Vagina (tissue), 2 donors: ENCODE measurements at places on chromosomes 2 and 18.

- H3K4me1 ChIP-seq = no peaks in the 10 kb centered on the region
- H3K36me3 ChIP-seq = no peaks in the 10 kb centered on the region
- no peak for DNase-seq
- H3K27ac ChIP-seq = no peak overlapping the region
- no peaks in the 10 kb centered on the region for H3K27me3 ChIP-seq
- H3K4me3 ChIP-seq = no peak overlapping the region
Observed at GRCh38 chr2:109102588-109103233, 26.3 kb upstream of the SH3RF3 start.

DNA sequence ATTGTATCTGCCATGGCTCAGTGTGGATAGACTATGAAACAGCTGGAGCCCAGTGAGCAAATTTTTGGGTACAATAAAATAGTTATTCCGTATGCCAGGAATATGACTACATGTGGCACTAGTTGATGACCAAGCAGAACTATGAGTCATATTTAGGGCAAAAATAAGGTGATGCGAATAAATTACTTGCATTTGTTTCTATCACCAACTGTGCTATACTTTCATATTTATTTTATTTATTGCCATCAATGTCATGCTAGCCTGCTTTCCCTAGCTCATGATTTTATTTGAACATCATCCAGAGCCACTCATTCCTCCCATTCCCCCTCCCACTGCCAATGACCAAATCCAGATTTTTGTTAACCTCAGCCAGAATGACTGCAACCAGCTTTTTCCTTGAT lies 13.3 kb upstream of the FAP start:
- H3K4me3 ChIP-seq = no peak overlapping the region
- H3K4me1 ChIP-seq = peaks cover 18% of the 10 kb centered on the region
- H3K27ac ChIP-seq = peak overlapping the region; percentile 17
- H3K36me3 ChIP-seq = no peaks in the 10 kb centered on the region

DNA sequence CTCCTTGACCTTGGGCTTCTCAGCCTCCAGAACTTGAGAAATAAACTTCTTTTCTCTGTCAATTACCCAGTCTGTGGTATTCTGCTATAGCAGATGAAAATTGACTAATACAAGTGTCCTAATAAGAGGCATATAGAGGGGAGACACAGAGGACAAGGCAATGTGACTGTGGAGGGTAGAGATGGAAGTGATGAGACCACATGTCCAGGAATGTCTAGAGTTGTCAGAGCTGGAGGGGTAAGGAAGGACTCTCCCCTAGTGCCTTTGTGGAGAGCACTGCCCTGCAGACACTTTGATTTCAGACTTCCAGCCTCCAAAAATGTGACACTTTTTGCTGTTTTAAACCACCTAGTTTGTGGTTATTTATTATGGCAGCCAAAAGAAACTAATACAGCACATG lies 74.4 kb downstream of the ACKR3 start:
- peak overlapping the region; percentile 87 for H3K27ac ChIP-seq
- H3K27me3 ChIP-seq = no peaks in the 10 kb centered on the region
- no peaks in the 10 kb centered on the region for H3K36me3 ChIP-seq
- peaks cover 23% of the 10 kb centered on the region for H3K4me1 ChIP-seq

- no peaks in the 10 kb centered on the region for H3K4me1 ChIP-seq
- no peak overlapping the region for H3K27ac ChIP-seq
- H3K36me3 ChIP-seq = no peaks in the 10 kb centered on the region
Observed at GRCh38 chr18:26134107-26134506, 438 bp downstream of the PSMA8 start.

GRCh38 chr2:76998704-76999103 lies 523.5 kb downstream of the LRRTM4 start:
- no peaks in the 10 kb centered on the region for H3K4me1 ChIP-seq
- no peaks in the 10 kb centered on the region for H3K27me3 ChIP-seq
- no peak overlapping the region for H3K4me3 ChIP-seq
- H3K27ac ChIP-seq = no peak overlapping the region

GRCh38 chr2:119352357-119352756 lies 14.3 kb downstream of the C2orf76 start:
- H3K36me3 ChIP-seq = no peaks in the 10 kb centered on the region
- DNase-seq = no peak
- peaks cover 13% of the 10 kb centered on the region for H3K4me1 ChIP-seq
- H3K4me3 ChIP-seq = no peak overlapping the region
- H3K27me3 ChIP-seq = no peaks in the 10 kb centered on the region
